ENCODE measurements at places on chromosomes 1 and 21. TPM values are rescaled to one million over a fixed set of nuclear protein-coding genes. Genes with fewer than 3 reads are reported as not detected.

CLDN17 gene
- total RNA-seq, result not detected

SLC1A7 gene
- total RNA-seq, result not detected

BPNT1 gene
- total RNA-seq, result 18.8 TPM

ACAP3 gene
- total RNA-seq, result 23.5 TPM

CD53 gene
- 19.8 TPM for total RNA-seq

FAM177B gene
- not detected for total RNA-seq

AMY1B gene
- not detected for total RNA-seq

PTPN14 gene
- total RNA-seq, result 19.8 TPM

SIM2 gene
- 3.1 TPM for total RNA-seq

ZBTB8B gene
- under 0.01 TPM for total RNA-seq

GIPC2 gene
- 1.6 TPM for total RNA-seq

CFHR5 gene
- not detected for total RNA-seq

NT5C1A gene
- total RNA-seq, result 11.0 TPM

SERINC2 gene
- 2.1 TPM for total RNA-seq

CACNA1S gene
- total RNA-seq, result 43.3 TPM

NHLH1 gene
- total RNA-seq, result not detected

PLD5 gene
- total RNA-seq, result 0.52 TPM

TRIM67 gene
- under 0.01 TPM for total RNA-seq

MPZ gene
- 63.7 TPM for total RNA-seq

CCDC17 gene
- total RNA-seq, result 0.52 TPM

FCGR2B gene
- 0.52 TPM for total RNA-seq

GJA4 gene
- total RNA-seq, result 21.4 TPM

TCEA3 gene
- 314 TPM for total RNA-seq

EFHD2 gene
- total RNA-seq, result 12.5 TPM

LCE2A gene
- not detected for total RNA-seq

SH2D2A gene
- not detected for total RNA-seq

HES4 gene
- total RNA-seq, result 7.3 TPM

MSH4 gene
- 1.0 TPM for total RNA-seq

OR2T34 gene
- not detected for total RNA-seq

TMEM79 gene
- total RNA-seq, result 4.2 TPM

ASAP3 gene
- total RNA-seq, result 45.9 TPM

Data from skeletal muscle tissue (tissue), 5 donors.